Activated CD8-positive, alpha-beta T cell treated with anti-CD3 and anti-CD28 coated beads for 36 hours (primary cell): ENCODE measurements at places on chromosomes 6 and 20.

GRCh38 chr20:17835240-17835933 is 133.2 kb downstream of the SNX5 start:
- no peak for DNase-seq

- DNase-seq: peak; percentile 70
Observed at GRCh38 chr20:33812152-33812849, 1.2 kb downstream of the CHMP4B start.

DNA sequence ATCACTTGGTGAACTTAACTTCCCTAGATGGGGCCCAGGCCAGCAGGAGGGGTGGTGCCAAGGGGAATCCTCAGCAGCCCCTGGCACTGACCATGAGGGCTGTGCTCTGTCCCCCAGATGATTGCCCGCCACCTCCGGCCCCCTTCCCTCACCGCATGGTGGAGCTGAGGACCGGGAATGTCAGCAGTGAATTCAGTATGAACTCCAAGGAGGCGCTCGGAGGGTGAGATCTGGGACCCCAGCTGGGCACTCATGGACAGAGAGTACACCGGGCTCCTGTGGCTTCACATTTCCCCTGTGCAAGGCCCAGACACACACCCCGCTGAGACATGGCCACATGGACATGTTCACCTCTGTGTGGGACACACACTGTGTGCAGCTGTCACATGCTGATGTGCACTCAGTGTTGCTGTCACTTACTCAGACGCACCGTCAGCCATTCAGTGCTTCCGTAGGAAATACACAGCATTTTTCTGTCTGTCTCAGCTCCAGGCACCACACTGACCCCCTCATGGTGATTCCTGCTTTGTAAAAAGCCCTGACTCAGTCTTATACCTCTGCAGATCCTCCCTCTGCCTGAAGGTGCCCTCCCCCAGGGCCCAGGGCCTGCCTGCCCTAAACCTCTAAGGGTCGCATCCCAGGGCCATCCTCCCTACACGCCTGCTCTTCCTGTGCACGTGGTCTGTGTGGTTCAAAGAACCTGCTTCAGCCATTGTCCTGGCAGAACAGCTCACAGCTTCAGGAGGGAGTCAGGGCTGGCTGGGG is 4.4 kb downstream of the MYLK2 start:
- DNase-seq: no peak

DNA sequence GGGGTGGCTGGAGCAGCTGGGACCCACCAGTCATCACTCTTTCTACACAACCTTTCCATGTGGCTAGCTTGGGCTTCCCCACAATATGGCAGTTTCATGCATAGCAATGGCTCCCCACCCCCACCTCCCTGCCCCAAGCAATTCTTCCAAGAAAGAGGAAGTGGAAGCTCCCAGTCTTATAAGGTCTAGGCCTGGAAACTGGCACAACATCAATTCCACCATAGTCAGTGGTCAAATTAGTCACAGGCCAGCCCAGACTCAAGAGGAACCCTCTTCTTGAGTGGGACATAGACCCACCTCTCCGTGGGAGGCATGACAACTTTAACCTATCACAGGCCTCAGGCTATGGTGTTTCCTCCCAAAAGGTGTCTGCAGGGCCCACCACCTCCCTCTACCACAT is 17.7 kb downstream of the TGM6 start:
- no peak for DNase-seq

- no peak for DNase-seq
Observed at GRCh38 chr6:94213226-94213625, 793.9 kb upstream of the EPHA7 start.

DNA sequence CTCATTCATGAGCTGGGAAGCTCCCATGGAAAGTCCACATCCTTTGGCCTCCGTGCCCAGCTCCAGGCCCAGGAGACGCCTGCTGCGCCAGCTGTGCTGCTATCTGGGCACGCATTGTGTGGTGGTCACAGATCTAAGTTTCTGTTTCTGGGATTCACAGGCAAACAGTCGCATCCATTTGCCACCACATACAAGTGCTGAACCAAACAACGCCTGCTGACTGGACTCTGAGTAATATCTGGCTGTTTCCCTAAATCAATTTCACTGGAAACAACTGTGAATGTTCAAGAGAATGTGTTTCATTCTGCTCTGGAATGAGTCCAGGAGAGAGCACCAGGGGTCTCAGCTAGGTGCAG is 45.5 kb downstream of the IRF4 start:
- no peak for DNase-seq

GRCh38 chr20:49534255-49534712 is 33.7 kb downstream of the PTGIS start:
- peak; percentile 81 for DNase-seq

- DNase-seq: no peak
Observed at GRCh38 chr6:44012078-44012493, 115.2 kb downstream of the MRPL14 start.

DNA sequence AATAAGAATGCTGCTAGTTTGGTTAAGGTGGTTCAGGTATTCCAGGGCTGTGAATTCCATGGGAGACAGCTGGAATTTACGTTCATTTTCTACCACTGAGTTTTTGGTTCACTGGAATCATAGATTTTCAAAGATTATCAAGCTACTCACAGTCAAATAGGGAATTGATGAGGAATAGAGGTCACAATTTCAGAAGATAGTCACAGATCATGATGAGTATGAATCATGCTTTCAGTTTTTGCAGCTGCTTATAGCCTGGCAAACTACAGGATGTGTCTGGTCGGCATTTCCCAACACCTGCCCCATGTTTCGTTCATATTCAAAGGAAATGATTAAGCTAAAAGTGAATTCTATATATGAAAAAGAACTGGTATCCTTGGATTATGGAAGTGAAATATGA is 58.7 kb downstream of the BCKDHB start:
- peak; percentile 63 for DNase-seq

DNA sequence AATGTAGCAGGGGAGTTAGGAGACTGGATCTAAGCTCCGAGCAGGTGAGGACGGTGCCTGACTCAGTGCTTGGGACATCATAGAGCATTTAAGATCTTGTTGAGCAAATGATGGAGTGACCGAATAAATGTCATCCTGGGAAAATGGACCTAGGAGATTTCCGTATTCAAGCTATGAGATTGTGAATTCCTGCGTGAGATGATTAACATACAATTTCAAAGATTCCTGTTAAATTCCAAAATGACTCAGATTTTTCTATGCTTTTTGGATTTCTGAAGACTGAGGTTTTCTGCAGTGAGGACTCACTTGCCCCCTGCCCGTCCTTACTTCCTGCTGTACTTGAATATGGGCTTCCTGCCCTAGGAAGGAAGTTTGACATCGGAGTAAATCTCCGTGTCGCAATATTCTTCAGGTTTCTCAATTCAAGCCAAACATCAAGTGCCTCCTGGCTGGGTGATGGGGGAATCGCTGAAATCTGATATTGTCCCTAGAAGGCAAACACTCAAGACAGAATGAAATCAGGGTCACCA is 5.2 kb downstream of the SYTL3 start:
- DNase-seq: no peak

DNA sequence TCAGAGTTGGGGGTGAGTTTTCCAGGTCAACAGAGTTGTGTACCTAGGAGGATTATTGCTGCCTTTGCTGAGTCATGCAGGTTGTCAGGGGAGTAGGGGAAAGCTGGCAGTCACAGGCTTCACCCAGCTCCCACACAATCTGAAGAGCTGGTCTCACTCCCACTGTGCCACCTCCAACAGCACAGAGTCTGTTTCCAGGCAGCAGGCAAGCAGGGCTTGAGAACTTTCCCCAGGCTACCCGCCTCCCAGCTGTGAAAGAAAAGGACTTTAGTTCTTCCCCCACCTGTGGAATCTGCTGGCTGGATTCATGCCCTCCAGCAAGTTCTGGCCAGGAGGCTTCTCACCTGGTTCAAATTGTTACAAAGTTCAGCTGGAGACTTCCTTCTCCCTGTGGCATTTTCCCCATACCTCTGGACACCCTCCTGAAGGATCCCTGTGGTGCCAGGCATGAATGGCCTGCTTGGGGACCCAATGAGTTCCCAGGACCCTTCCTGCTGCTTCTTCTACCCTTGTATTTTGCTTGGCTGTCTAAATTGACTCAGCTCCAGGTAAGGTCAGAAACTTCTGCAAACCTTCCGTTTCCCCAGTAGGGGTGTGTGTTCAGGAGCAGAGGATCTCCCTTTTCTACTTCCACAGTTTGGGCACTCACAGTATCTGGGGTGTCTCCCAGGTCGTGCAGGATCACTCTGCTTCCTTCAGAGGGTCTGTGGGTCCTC is 378.1 kb upstream of the MAN1A1 start:
- no peak for DNase-seq

DNA sequence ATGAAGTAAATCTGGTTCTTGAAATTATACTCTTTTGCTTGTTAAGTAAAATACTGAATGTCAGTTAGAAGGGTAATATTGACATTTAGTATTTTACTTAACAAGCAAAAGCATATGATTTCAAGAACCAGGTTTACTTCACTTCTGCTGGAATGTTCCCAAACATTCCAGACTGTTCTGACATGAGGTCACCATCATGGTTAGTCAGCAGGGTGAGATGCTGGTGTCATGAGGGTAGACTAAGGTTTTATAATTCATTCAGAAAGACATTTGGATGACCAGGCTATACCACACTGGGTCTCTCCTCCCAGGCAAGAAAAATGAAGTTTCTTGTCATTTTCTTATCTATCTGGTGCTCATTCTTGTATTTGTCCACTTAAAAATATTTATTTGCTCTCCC is 414.4 kb upstream of the MMS22L start:
- DNase-seq: no peak

DNA sequence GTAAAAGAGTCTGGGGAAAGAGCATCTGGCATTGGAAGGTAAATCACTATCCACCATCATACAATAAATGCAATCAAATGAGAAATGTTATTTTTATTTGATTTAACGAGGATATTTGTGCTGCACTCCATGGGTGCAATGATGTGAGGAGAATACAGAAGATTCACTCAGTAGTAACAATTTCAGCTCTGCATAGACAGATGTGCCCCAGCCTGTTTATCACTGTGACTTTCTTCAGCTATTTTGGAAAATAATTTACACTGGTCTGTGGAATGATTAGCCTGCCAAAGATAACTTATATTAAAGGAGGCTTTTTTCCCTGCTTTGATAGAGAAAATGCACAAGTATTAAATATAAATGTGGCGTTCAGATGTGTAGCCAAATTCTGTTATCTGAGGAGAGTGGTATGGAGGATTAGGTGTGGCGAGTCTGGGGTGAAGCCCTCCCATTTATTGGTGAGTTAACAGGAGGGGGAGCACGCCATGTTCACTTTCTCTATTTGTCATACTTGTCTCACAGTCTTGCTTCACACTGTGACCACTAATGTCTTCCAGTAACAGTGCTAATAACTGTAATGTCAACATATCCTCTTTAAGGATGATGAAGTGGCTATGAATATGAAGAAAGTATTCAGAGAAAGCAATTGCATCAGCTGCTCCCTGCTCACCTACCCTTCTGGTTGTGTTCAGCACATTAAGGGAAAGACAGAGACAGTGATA is 645.6 kb downstream of the MMUT start:
- DNase-seq: no peak

- DNase-seq: no peak
Observed at GRCh38 chr20:58753267-58753921, 60.8 kb downstream of the NPEPL1 start.

- DNase-seq: peak; percentile 44
Observed at GRCh38 chr20:5674176-5674660, 76.0 kb upstream of the SHLD1 start.

DNA sequence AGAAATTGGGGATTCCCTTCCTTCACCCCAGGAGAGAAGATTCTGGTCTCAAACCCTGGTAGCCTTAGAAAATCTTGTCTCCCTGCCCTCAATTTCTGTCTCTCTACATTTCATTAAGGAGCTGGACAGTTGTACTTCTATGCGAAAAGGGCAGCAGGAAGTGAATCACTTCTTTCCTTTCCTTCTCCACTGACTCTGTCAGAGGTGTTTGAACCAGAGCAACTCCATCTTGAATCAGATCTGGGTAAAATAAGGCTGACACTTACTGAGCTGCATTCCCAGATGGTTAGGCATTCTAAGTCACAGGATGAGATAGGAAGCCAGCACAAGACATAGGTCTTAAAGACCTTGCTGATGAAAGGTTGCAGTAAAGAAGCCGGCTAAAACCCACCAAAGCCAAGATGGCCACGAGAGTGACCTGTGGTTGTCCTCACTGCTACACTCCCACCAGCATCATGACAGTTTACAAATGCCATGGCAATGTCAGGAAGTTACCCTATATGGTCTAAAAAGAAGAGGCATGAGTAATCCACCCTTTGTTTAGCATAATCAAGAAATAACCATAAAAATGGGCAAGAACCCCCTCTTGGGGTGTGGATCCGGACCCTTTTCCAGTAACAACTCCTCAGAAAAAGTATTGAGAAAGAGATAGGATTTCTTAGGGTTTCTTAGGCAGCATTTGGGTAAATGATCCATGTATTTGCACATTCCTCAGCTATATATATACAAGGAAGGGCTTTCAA is 95.8 kb upstream of the PLCB4 start:
- DNase-seq: no peak

GRCh38 chr6:137900815-137901214 is 33.8 kb downstream of the TNFAIP3 start:
- DNase-seq: no peak

DNA sequence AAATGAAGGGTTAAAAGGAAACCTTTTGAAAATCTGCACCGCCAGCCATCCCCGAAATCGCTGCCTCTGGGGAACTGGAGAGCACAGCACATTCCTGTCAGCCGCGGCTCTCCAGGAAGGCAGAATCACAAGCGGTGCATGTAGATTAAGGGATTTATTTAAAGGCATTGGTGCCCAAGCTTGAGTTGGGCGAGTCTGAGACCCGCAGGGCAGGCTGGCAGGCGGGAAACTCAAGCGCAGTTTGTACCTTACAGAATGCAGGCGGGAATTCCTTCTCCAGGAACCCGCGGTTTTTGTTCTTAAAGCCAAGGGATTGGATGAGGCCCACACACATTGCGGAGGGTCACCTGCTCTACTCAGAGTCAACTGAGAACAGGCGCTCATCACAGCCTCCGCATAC is 10.8 kb downstream of the GPR31 start:
- DNase-seq: no peak

GRCh38 chr20:50874758-50875665 is 56.2 kb downstream of the ADNP start:
- DNase-seq: no peak

DNA sequence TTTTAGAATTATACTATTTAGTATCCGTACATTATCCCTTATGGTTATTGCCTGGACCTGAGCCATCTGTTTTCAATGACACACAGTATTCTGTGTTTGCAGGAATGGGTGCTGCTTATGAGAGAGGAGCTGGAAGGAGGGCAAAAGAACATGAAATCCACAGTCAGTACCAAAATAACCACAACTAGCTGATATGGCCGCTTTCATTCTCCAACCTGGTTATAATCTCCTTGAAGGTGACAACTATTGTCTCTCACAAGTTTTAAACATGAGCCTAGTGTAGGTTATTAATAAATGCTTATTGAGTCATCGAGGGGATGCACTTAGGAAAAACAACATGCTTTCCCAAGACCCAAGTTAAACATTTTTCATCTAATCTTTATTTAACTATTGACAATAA is 356.6 kb downstream of the BMP2 start:
- DNase-seq: no peak

DNA sequence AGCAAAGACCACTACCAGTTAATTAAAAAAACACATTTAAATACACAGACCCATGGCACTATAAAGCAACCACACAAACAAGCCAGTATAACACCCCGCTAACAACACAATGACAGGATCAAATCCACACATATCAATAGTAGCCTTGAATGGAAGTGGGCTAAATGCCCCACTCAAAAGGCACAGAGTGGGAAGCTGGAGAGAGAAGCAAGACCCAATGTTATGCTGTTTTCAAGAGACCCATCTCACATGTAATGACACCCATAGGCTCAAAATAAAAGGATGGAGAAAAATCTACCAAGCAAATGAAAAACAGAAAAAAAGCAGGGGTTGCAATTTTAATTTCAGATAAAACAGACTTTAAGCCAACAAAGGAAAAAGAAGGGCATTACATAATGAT is 125.4 kb upstream of the PTCHD4 start:
- no peak for DNase-seq
